Daoy (cell line): ENCODE measurements at places on chromosomes 1 and 21. TPM values are rescaled to one million over a fixed set of nuclear protein-coding genes. Genes with fewer than 3 reads are reported as not detected.

GRCh38 chr1:82875170-82875569 lies 1074.4 kb downstream of the ADGRL2 start:
- DNase-seq = no peak

- no peak for DNase-seq
These were observed 696.5 kb upstream of the PTBP2 start for GRCh38 chr1:96025062-96025461.

DNA sequence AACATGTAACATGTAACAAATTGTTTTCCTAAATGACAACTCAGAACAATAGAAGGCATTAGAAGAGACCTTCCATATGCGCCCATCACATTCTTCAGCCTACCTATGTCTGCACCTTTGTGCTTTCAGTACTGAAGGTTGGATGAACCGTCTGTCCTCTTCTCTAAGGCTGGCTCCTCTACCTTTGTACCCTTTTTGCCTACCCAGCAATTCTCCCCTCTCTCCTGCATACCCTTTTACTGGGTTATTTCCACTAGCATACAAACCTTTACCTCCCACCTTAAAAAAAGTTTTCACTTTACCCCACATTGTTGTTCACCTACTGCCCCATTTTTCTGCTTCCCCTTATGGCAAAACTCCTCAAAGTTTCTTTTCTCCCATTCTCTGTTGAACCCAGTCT lies 5.2 kb downstream of the PIGV start:
- no peak for DNase-seq

DNA sequence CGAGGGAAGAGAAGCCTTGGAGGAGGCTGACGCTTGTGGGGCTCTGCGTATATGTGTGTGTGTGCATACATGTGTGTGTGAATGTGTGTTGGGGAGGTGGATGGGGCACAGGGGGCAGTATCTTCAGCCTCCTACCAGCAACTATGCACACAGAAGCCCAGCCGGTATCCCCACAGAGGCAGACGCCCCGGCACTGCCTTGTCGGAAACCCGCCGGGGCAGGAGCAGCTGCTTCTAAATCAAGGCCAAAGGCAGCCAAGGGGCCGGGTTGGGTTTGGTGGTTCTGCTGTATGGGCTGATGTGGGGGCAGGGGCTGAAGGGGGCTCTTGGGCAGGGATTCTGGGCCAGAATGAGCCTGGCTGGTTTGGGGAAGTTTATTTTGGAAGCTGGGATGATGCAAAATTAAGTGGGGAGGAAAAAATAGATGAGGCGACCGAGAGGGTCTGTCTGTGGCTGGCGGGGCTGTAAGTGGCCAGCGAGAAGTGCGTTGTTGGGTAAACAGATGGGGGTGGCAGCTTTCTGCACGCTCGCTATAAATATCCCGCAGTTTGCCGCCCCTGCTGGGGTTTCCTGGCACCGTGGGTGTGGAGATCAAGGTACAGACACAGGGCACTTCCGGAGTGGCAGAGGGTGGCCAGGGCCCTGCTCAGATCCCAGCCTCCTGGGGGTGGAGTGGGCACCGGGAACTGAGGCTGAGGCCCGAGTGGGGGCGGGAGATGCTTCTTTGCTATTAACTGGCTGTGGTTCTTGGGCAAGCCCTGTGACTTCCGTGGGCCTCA lies 11.0 kb upstream of the WNT4 start:
- DNase-seq = no peak

DNA sequence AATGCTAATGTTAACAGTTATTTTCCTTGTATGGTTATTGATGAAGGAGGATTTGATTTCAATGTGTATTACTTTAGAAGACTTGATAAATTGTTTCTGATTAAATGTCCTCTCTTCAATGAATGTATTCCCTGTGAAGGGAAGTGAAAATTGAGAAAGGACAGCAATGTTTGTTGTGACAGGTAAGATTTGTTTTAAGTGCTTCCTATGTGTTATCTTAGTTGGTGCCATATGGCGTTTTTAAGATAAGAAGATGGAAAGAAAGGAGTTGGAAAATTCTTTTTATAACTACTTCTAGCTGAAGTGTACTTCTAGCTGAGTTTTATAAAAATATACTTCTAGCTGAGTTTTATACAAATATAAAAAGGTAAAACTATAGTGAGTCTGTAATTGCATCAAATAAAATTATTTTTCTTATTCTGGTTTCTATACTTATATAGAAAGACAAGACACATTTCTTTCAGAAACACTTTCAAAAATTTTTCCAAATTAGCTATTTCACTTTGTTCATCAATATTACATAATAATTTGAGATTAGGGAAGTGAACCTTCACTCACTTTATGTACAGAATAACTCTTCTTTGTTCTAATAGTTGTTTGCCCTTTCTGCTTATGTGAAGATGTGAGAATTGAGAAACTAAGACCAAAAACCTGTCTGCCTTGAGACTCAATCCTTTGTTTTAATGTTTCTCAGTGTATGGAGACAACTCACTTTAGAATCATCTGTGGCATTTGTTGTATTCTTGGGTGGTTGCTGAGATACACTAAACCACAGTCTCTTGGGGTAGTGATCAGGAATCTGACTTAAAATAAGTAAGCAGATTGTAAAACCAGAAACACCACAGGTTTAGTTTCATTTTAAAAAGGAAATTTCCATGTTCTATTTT lies 382.9 kb upstream of the B3GALT2 start:
- peak; percentile 17 for DNase-seq

DNA sequence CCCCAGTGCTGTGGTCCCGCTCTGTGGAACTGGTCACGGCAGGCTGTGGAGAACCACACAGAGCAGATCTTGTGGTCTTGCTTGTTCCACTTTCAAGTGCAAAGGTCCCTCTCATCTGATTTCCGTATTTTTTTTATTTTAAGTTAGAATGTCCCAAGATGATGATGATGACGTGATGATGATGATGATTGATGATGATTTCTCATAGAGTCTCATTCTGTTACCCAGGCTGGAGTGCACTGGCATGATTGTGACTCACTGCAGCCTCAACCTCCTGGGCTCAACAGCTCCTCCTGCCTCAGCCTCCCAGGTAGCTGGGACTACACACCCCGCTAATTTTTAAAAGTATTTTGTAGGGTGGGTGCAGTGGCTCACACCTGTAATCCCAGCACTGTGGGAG lies 12.2 kb downstream of the EVA1C start:
- DNase-seq = no peak

DNA sequence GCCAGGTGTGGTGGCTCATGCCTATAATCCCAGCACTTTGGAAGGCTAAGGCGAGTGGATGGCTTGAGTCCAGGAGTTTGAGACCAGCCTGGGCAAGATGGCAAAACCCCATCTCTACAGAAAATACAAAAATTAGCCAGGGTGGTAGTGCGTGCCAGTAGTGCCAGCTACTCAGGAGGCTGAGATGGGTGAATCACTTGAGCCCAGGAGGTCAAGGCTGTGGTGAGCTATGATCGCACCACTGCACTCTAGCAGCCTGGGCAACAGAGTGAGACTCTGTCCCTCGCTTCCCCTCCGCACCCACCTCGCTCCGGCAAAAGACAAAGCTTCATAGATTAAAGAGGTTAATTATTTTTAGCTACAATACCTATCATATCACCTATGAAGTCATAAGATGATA lies 100.0 kb downstream of the HHAT start:
- DNase-seq = no peak

- DNase-seq = no peak
These were observed 1.4 kb upstream of the CFAP298 start for GRCh38 chr21:32613436-32614043.

LRRC39 gene
- 0.42 and 1.5 TPM in 2 replicates for total RNA-seq

B3GALT5 gene
- 0.57 and 1.8 TPM in 2 replicates for total RNA-seq

S100A7 gene
- total RNA-seq = not detected in 2 replicates

OR6F1 gene
- 0.34 TPM in 1 of 2 replicates, not detected in the other for total RNA-seq
